Amniotic stem cell (primary cell): ENCODE measurements at places on chromosomes 3 and 15.

DNA sequence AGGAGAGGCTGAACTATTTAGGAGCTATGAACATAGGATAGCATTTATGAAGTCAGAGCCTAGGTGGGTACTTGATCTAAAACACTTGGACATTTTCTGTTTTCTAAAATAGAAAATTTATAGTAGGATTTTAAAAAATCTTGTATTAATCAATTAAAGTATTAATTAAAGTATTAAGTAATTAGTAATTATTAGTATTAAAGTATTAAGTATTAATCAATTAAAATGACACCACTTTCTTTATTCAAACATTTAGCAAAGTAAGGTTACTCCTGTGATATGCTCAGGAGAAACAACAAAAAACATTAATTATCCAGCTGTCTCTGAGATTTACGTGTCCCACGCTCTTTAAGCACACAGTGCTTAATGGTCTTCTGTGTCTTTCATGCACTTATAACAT lies 32.2 kb downstream of the CHCHD4 start:
- DNase-seq = no peak

- DNase-seq = no peak
Measured at GRCh38 chr3:32102289-32102688, 4.1 kb upstream of the GPD1L start.

DNA sequence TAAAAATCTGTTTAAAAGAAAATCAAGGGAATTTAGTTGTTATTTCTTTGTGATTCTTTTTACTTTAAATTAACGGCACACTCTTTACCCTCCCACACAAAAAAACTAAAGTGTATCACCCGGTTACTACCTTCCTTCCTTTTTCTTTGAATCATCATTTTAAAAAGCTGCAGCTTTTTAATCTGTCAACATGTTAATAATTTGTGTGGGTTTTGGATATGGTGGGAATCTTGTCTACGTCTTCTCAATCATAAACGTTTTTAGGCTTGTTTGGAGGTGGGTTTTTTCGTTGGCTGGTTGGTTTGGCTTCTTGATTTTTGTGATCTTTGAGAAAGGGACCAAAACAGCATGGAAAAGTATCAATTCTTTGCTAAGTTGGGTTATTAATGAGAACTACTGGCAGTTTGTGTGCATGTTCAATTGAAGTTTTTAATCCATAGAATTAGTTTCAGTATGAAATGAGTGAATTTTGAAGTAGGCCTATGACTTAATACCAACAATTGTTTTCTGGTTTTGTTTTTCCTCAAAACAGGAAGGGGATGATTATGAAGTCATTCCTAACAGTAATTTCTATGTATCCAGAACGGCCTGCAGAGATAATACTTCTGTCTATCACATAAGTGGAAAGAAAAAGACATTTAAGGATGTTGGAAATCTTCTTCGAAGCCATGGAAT lies 4.5 kb downstream of the SMC4 start:
- DNase-seq = no peak

DNA sequence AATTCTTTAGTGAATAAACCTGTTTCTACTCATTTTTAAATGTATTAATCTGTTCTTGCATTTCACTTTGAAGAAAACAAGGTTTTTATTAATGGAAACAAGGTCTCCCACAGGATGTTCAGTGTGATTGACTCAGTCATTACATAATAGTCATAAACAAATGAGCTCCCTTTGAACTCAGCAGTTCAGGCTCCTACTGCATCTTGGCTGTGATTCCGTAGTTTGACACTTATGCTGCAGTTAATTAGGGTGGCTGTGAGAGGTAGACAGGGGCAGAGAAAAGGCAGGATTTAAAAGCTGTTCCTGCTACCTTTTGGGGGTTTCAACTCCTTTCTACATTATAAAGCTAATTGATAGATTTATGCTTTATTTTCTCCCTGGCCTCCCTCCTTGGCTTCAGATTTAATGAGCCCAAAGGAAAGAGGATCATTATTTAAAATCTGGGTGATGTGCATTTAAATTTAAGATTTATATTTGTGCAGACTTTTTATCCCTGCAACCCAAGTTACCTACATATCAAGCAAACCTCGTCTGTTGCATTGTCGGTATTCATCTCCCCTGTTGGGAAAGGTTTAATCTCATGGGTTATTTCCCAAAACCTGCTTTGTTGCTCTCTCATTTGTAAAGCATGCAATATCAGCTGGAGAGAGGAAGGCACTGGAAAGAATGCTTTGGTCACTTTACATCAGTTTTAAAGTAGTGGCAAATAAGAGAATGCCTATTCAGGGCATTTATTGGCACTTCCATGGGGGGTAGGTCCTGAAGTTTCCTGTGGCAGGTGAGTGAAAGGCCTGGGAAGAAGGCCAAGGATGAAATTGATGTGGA lies 345.0 kb upstream of the NR2E3 start:
- no peak for DNase-seq

DNA sequence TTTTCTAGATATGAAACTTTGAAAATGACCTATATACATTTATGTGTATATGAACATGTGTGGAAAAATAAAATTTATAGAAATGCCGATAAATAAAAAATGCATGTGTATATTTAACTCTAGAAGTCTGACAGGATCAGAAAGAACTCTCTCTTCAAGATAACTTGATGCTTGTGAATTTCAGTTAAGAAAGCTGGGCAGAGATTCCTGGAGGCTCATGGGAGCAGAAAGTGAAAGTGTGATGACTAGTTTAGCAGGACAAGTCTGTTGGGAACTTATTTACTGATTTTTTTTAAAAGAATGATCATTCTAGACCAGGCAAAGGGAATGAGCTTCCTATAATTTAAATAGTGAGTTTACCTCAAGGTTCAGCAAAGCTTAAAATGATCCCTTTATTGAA lies 81.5 kb upstream of the KCNAB1 start:
- DNase-seq = no peak

- DNase-seq = peak; percentile 48
Measured at GRCh38 chr3:148789146-148789545, 38.5 kb upstream of the CPB1 start.

DNA sequence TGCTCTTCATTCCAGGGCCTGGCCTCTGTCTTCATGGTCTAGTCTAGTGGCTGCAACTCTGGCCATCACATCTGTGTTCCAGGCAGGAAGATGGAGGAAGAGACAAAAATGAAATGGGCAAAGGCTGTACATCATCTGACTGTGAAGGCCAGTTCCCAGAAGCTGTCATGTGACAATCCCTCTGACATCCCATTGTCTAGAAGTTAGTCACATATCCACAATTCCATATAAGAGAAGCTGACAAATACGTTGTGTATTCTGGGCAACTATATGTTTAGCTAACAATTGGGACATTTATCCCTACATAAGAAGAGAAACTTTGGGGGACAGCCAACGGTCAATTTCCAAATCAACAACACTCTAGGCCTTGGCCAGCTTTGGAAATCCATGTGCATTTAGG lies 34.5 kb upstream of the C3orf70 start:
- no peak for DNase-seq

GRCh38 chr3:108096532-108097321 lies 5.9 kb upstream of the CD47 start:
- DNase-seq = no peak

- no peak for DNase-seq
Measured at GRCh38 chr15:69805248-69805953, 292.3 kb downstream of the TLE3 start.

GRCh38 chr3:47003056-47003410 lies 23.6 kb downstream of the NBEAL2 start:
- DNase-seq = no peak

- no peak for DNase-seq
Measured at GRCh38 chr3:50412231-50412754, 53.0 kb upstream of the TMEM115 start.

DNA sequence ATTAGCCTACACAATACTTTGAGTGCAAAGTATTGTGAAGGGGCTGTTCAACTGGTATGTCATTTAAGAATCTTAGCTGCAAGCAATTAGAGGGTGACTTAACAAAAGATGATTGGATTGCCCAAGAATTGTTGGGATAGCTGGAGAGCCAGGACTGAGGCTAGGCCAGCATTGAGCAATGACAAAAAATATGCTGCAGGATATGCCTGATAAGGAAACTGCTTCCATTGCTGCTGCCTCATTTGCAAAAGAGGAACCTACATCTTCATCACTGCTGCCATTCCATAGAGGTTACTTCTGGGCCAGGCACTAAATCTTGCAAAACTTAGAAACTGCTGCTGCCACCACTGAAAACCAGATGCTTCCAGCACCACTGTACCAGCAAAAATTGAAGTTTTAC lies 108.0 kb upstream of the TBC1D5 start:
- DNase-seq = no peak

DNA sequence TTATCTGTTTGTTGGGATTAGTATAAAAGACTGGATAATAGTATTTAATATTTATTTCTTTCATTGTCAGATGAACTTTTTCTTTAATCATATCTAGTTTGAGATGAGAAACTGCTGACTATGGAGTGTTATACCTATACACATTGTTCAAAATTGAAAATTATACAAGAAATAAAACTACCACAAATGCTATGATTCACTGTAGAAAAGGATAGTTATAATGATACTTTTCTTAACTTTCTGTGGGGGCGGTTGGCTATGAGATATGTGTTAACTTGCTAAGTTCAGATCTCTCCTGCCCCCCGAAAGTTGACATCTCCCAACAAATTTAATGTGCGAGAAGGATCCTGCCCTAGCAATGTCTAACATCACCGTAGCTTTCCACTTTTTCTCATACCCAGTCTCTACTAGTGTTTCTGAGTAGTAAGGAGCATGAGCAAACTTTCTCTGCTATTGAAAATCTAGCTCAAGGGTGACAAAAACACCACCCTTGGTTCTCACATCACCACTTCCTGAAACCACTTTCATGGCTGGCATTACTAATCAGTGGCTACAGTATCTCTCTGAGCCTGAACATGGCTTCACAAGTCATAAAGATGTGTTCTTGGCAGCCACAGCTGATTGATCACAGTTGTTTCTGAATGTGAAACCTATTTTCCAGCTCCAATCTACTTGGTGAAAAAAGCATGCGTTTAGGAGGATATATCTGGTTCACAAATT lies 15.8 kb upstream of the SAMMSON start:
- no peak for DNase-seq

DNA sequence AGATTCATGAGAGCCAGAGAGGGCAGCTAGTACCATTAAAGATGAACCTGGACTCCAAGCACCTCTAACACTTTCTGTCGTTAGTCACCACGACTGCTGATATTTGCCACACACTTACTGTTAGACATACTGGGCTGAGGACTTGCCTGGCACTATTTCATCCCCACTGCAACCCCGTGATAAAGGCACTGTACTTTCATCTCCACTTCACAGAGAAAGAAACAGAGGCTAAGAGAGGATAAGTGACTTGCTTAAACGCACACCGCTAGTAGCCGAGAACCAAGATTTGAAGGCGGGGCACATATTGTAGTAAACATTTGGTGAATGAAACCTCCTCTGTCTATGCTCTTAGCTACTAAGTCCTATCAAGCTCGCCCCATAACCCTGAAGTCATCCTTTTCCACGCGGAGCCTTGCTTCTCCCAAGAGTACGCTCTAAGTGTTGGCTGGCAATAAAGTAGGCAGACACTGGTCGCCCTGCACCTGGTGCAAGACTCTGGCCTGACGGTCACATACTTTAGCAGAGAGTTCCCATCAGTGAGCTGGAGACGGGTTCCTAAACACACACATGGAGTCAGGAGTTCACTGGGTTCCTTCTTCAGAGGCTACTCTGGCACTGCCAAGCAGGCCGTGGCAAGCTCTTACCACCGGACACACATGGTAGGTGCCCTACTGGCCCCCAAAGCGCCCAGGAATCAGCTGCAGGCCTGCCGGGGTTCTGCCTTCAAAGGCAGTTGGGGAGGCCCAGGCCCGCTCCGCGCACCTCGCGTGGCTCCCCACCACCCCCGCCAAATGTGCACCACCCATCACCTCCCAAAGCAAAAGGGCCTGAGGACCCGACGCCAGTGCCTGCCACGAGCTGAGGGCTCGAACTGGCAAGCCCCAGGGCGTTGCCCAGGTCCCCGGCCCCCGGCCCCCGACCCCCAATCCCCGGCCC lies 951 bp downstream of the POMGNT2 start:
- no peak for DNase-seq
